ENCODE measurements at places on chromosomes 6 and 20. TPM values are rescaled to one million over a fixed set of nuclear protein-coding genes. Genes with fewer than 3 reads are reported as not detected.

Gene ANKEF1
- 4.5 TPM for total RNA-seq

Gene DOK5
- not detected for total RNA-seq

Gene SCRT2
- total RNA-seq: not detected

Gene GINS1
- 31.5 TPM for total RNA-seq

Gene STX11
- 0.71 TPM for total RNA-seq

Gene PDE7B
- total RNA-seq: 3.5 TPM

Gene POPDC3
- total RNA-seq: not detected

Gene FUT9
- not detected for total RNA-seq
